Left ventricle myocardium superior (tissue), 1 donor: ENCODE measurements at places on chromosomes 5 and 9.

DNA sequence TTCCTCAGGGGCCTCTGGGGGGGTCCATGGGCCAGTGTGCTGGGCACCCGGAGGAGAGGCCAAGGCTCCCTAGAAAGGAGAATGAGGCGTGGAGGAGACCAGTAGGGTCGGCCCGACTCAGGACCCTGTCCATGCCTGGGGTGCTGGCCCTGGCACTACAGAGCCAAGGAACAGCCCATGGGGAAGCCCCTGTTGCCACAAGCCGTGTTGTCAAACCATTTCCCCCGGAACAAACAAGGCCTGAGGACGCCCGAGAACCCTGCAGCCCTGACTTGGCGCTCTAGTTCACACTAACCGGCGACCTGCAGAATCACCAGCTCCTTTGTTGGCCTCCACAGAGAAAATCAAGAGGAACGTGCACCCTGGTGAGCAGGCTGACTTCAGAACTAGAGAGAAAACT is 41.6 kb upstream of the SLC12A7 start:
- DNase-seq, result no peak

- DNase-seq, result no peak
These were observed 41.8 kb downstream of the TNFSF8 start for GRCh38 chr9:114888607-114889006.

DNA sequence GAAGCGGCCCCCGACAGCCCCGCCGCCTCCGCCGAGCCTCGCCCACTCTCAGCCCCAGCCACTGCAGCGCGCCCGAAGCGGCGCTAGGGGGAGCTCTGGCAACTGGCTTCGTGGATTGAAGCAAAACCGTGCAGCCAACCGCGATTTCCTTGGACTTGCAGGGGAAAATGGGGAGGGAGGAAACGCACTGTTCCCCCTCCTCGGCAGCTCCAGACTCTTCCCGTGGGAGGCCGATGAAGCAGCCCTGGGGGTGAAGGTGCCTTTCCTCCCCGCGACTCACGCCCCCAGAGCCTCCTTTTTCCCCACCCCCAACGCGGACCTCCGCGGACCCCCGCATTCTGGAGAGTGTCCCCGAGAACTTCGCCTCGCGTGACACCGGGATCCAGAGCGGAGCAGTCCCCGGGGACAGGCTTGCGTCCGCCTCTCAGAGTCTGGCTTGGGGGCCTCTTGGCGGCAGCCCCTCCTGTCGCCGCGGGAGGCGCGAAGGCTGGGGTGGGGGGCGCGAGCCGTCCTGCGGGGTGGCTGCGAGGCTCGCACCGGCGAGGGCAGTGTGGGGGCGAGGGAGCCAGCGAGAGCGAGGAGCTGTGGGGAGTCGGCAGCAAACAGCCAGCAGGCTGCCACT is 3.8 kb downstream of the IER5L start:
- peak; percentile 94 for DNase-seq

GRCh38 chr5:76695346-76695745 is 20.6 kb upstream of the F2R start:
- DNase-seq, result no peak

- peak; percentile 94 for DNase-seq
These were observed 72.7 kb upstream of the ORM1 start for GRCh38 chr9:114250235-114250568.

GRCh38 chr5:142289708-142290576 is 34.9 kb downstream of the SPRY4 start:
- no peak for DNase-seq

DNA sequence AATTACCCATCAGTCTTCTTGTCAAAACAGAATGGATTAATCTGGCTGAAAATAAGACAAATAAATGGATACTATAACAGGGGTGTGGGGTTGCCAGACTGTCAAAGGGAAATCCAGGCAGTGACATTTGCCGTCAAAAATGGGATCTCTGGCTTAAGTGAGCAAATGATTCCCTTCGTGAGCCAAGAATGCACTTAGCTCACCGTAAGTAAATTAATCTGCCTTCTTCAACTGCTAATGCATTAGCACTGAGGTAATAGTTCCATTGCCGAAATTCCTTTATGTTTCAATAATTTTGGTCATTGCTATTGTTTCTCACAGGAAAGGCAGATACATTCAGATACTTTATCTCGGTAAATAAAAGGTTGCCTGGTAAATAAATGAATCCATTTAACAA is 377.8 kb downstream of the KIAA0825 start:
- DNase-seq, result no peak

DNA sequence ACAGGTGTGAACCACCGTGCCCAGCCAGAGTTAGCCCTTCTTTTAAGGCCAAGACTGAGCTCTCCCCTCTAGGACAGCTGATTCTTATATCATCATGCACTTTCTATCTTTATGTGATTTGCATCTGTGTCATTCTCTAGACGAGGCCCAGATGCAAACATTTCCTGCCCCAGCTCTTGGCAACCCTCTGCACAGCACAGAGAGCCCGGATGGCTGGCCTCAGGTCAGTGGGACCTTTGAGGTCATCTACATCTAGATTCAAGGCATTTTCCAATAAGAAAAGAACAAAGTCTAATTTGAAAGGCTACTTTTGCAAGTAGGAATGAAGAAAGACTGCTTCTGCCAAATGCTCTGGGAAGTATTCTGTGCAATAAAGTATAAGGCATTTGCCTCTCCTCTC is 109.0 kb upstream of the DAB2 start:
- DNase-seq, result no peak

- DNase-seq, result no peak
These were observed 42.2 kb upstream of the FSD1L start for GRCh38 chr9:105405514-105406131.

GRCh38 chr5:33964132-33964700 is 20.3 kb downstream of the SLC45A2 start:
- no peak for DNase-seq

DNA sequence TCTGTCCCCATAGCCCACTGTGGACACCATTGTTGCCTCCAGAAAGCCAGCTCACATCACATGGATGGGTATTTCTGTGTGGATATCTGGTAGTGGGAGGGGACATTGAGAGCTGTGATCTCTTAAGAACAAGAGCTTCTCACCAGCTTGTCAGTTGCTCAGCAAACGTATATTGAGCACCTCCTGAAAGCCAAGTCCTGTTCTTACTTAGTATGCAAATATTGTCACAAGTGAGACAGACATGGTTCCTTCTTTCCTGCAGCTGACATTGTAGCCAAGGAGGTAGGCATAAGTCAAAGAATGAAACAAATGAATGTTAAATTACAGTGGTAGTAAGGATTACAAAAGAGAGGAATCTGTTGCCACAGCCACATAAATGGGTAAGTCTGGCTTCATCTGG is 3.8 kb downstream of the TCOF1 start:
- no peak for DNase-seq

DNA sequence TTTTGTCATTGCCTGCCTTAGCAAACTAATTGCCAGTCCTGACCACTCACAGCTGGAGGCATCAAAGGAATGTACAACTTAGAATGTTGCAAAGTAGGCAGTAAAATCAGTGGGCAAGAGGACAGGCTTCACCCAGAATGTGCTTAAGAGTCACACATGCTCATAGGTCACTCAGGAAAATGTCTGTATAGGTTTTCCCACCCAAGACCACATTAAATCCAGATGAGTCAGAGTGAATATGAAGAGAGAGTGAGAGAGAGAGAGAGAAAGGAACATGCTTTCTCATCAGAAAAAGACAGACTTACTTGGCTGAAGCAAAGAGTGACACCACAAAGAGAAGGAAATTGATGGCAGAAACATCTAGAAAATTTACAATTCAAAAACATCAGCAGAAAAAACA is 37.9 kb downstream of the PLEKHG4B start:
- no peak for DNase-seq

- peak; percentile 35 for DNase-seq
These were observed 31.7 kb downstream of the SARDH start for GRCh38 chr9:133706307-133707050.

GRCh38 chr9:77864211-77864889 is 167.3 kb downstream of the GNAQ start:
- no peak for DNase-seq

- DNase-seq, result no peak
These were observed 171.4 kb downstream of the RAPGEF6 start for GRCh38 chr5:131463656-131464055.

DNA sequence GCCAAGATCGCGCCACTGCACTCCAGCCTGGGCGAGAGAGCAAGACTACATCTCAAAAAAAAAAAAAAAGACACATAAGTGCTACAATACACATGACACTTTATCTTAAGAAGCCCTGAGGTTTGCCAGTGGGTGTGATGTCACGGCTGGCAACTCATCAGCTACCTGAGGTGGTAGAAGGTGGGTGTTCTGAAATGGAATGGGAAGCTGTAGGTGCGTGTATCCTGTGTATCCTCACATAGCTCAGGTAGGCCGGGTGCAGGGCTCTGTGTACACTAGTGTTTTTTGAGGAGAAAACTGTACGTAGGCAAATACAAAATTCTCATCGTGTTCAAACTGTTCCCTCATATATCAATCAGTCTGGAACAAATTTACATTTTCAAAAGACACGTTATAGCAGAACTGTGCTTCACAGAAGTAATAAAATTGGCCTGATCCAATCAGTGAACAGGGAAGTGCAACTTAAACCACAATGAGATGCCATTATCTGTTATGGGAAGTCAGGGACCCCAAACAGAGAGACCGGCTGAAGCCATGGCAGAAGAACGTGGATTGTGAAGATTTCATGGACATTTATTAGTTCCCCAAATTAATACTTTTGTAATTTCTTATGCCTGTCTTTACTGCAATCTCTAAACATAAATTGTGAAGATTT is 10.4 kb downstream of the BICD2 start:
- DNase-seq, result peak; percentile 13

- DNase-seq, result no peak
These were observed 21.0 kb downstream of the DMGDH start for GRCh38 chr5:79048437-79048836.

DNA sequence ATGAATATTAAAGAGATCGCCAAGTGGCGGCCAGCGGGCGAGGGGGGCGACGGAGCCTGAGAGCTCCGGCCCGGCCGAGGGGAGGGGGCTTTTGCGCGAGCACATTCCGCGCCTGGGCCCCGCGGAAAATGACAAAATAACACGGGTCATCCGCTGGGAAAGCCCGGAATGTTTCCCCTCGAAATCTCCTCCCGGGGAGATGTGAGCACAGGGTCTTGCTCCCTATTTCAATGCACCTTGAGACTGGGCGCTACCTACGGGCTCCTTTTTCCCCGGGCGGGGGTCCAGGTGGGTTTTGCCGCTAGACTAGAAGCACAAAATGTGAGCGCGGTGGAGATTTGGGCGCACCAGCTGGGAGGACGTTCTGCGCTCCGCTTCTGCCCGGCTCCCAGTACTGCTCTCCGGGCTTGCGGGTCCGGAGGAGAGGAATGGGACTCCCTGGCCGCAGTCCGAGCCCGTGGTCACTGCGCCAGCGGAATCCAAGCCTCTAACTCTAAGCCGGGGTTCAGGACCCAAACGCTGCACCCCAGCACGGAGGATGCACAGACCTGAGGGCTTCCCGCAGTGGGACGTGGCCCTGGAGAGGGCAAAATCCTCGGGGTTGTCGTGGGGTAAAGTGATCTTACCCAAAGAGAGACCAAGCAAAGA is 2.8 kb upstream of the PRDM12 start:
- no peak for DNase-seq

DNA sequence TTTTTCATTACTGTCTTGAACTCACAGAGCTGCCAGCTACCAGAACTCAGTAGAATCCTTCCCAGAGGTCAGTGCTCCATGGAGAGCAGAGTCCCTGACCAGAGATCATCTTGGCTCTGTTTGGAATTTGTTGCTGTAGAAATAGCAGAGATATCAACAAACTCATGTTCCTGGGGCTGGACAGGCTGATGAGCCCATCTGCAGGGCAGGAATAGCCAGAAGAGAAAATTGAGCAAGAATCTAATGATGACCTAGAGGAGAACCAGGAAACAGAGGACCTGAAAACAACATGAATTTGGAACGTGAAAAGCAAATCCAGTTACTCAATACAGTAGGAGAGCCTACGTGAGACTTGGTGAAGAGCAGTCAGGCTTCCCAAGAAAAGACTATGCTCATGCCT is 437.8 kb downstream of the PLK2 start:
- peak; percentile 28 for DNase-seq

- no peak for DNase-seq
These were observed 16.9 kb downstream of the IRF1 start for GRCh38 chr5:132473668-132474067.

DNA sequence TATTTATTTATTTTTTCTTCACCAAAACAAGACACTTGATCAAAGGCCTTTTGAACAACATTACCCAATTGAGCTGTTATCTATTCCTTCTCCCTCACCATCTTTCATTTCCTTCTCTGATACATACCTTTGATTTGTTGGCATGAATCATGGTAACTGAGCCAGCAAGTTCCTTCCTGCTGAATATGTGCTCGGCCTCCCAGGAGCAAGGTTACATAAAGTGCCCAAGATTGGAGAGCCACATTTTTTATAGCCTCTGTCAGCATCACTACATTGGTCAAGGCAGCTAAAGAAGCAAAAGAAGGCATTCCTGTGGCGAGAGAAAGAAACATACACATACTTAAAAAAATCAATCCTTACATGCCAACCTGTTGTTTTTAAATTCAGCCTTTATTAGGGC is 369.6 kb downstream of the CYLC2 start:
- no peak for DNase-seq

GRCh38 chr5:142385194-142385593 is 60.4 kb upstream of the SPRY4 start:
- DNase-seq, result no peak

- no peak for DNase-seq
These were observed 98.6 kb upstream of the IER5L start for GRCh38 chr9:129276486-129277230.

DNA sequence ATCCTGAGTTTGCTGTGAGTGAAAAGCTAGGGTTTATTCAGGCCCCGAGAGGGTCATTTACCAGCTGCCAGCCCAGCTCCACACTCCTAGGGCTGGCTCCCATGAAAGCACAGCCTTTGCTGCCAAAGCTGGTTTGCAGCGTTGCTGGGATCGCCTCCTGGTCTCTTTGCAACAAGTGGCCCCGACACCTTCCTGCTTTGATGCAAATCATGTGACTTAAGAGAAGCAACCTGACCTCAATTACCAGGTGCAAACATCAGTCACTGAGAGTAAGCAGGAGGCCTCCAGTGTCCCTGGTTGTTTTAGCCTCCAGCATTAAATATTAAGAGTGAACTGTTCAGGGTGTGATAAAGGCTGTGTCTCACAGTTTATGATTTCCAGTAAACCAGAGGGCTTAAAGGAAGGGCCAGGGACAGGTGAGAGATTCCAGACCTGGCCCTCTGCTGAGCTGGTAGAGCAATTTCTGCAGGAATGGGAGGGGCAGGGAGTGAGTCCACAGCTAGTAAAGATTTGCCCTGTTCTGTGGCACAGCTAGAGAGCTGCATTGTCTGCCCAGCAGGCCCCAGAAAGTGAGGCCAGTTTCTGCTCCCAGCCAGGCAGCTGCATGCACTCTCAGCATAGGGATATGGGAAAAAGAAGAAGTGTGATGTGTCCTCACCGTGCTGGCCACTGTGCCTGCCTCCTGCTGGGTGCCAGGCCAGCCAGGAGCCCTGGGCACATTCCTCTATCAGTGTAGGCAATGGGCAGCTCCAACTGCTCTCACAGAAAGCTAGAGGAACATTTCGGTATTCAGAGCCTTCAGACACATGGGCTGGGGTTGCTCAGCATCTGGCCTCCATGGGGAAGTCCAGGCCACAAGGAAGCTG is 58.0 kb downstream of the SLC22A5 start:
- peak; percentile 61 for DNase-seq
